Astrocyte (in vitro differentiated cells and primary cell): ENCODE measurements at places on chromosomes 2 and 18. TPM values are rescaled to one million over a fixed set of nuclear protein-coding genes. Genes with fewer than 3 reads are reported as not detected.

DAW1 gene
- 0.75 and 0.86 TPM in 2 replicates for total RNA-seq

CTNNA2 gene
- 3.9 and 4.3 TPM in 2 replicates for total RNA-seq

IHH gene
- not detected in 2 replicates for total RNA-seq

HTR2B gene
- total RNA-seq, result 0.27 TPM in 1 of 2 replicates, not detected in the other

SPC25 gene
- 0.60 and 1.6 TPM in 2 replicates for total RNA-seq

POTEI gene
- total RNA-seq, result 0.32 and 0.50 TPM in 2 replicates

ALK gene
- 0.16 and 0.46 TPM in 2 replicates for total RNA-seq

ASXL3 gene
- 6.4 and 8.2 TPM in 2 replicates for total RNA-seq
